ENCODE measurements at places on chromosomes 12 and 14.

- no peak for DNase-seq
These were observed 21.6 kb downstream of the BEGAIN start for GRCh38 chr14:100565650-100566049.

DNA sequence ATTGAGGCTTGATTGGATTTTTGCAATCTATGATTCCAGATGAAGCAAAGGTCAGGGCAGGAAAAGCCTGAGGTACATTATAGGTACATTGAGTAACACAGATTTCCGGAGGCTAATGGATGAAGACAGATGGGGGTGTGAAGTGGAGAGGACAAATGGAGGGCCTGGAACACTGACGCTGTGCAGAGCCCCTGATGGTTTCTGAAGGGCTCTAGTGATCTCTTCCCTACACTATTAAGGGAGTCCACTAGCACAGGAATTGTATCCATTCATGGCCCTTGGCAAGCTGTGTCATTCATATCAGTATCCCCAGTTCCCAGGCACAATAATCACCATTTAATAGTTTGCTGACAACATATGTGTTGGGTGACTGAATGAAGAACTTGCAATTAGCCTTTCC, 284.8 kb downstream of the ITPR2 start:
- no peak for DNase-seq

- no peak for DNase-seq
These were observed 2.9 kb upstream of the TEP1 start for GRCh38 chr14:20416223-20416622.

GRCh38 chr14:24339284-24340151, at the start of gene RIPK3:
RIPK3 (minus strand) TSS chr14:24339991; CDS start chr14:24339826, 165 bp downstream.
- no peak for DNase-seq

GRCh38 chr12:100468126-100468525, 5.5 kb upstream of the NR1H4 start:
- DNase-seq: no peak

DNA sequence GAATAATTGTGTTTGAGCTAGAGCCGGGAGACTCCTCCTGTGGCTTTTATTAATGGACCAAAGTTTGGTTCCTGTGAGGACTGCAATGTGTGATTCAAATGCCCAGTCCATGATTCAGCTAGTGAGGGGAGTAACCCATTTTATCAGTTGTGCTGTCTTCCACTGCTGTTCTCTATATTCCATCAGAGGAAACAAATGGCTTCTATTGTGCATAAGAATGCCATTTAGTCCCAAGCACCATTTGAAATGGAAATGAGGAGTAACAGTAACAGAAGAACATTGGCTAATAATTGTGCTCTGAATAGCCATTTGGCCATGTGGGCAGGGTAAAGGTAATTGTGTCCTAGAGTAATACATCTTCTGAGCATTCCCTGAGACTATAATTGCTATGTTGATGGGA, 642.7 kb downstream of the DIO2 start:
- no peak for DNase-seq

- peak; percentile 77 for DNase-seq
These were observed 1.2 kb upstream of the TNFAIP2 start for GRCh38 chr14:103121846-103122584.

- no peak for DNase-seq
These were observed 6.2 kb downstream of the EIF2S3B start for GRCh38 chr12:10511756-10512355.

GRCh38 chr12:117481470-117481869, 120.0 kb upstream of the NOS1 start:
- DNase-seq: no peak

- DNase-seq: no peak
These were observed 420.4 kb upstream of the MIS18BP1 start for GRCh38 chr14:45673420-45673819.

DNA sequence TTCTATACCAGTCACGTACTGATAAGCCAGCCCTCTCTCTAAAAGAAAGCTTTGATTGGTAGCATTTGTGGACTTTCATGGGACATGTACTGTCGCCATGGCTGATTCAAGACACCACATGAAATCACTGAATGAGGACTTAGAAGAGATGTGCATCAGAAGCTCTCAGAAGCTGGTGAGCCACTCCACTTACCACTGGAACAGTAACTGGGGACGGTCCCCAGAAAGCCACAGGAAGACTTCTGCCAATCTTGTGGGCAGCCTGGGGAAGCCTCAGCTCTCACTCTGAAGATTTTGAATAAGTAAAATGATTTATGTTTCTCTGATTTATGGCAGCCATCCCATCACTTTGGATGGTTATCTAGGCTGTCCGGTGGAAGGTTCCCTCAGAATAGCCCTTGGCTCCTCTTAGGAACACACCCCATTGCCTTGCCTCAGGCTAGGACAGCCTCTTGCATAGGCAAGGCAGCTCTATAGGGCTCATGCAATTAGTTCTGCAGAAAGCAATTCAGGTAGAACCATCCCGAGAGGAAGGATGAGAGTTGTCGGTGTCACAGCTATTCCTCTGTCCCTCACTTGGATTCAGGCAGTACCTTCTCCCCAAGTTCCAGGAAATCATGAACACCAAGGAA, 9.8 kb downstream of the DHRS1 start:
- no peak for DNase-seq

DNA sequence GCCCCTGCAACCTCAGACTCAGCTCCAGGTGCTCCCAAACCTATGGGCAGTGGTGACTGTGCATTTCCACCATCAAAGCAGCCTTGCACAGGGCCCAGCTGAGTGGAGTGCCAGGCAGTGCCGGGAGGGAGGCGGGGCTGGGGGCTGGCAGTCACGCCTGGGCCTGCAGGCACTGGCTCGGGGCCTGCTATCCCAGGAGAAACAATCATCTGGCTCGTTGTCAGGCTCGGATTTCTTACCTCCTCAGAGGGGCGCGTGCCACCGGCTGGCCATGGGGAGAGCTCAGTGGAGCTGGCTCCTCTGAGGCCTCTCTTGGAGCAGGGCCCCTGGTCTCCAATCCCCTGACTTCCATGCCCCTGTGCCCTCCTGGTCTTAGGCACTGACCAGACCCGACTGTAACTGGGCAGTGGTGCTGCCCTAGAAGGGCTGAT, 20.2 kb upstream of the PPP1R13B start:
- no peak for DNase-seq

GRCh38 chr14:76729953-76730505, 31.2 kb upstream of the VASH1 start:
- no peak for DNase-seq

- DNase-seq: peak; percentile 73
These were observed 117.7 kb upstream of the C14orf180 start for GRCh38 chr14:104461676-104462449.

- no peak for DNase-seq
These were observed 69.9 kb downstream of the ARL6IP4 start for GRCh38 chr12:123050331-123050831.

GRCh38 chr12:12819752-12820311, 6.7 kb downstream of the DDX47 start:
- no peak for DNase-seq

GRCh38 chr12:113853491-113853890, 112.6 kb downstream of the RBM19 start:
- no peak for DNase-seq

- DNase-seq: no peak
These were observed 1.4 kb upstream of the BCAT1 start for GRCh38 chr12:24950231-24950834.

DNA sequence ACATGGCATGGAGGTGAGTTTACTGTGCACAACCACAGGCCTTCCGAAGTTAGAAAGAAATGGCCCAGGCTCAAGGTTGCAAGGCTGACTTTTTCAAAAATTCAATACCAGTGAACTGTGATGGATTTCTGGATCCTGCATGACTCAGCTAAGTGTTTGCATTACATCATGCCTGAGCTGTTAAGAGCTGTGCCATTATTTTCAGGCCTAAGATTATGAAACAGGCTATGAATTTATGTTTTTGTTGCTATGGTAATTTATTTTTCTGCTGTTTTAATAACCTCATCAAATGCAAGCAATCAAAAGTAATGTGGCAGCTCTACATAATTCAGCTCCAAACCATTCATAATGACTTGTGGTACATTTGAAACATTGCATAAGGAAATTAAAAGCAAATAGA, 457.7 kb upstream of the TMEM132C start:
- peak; percentile 42 for DNase-seq

Data from brain (organoid and tissue), 16 donors.